A172 (cell line): ENCODE measurements at places on chromosomes 12 and 14. TPM values are rescaled to one million over a fixed set of nuclear protein-coding genes. Genes with fewer than 3 reads are reported as not detected.

The PRPH gene
- 4.6 and 6.9 TPM in 2 replicates for total RNA-seq

The CLEC7A gene
- total RNA-seq: not detected in 2 replicates

The KRT6C gene
- not detected in 2 replicates for total RNA-seq

The KIF26A gene
- 2.4 and 3.0 TPM in 2 replicates for total RNA-seq

The ADAM21 gene
- total RNA-seq: 0.17 and 0.41 TPM in 2 replicates

The IL26 gene
- total RNA-seq: not detected in 2 replicates

The TAS2R9 gene
- total RNA-seq: not detected in 2 replicates

DNA sequence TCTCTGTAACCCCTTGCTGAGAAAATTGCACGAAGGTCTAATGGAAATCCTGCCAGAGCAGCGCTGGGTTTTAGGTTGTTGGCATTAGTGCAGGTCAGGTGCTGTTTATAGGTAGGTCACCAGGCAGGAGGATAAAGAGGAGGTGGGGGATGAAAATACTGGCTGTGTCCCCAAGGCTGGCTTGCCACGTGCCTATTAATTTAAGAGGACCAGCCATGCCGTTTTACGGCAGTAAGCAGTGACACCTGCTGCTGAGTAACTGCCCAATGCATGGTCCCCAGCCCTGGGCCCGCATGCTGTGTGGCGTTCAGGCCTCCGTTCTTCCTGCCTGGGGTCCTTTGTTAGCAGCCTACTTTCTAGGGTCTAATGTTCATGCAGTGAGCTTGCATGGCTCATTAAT is 67.2 kb downstream of the WDR20 start:
- no peak for DNase-seq

DNA sequence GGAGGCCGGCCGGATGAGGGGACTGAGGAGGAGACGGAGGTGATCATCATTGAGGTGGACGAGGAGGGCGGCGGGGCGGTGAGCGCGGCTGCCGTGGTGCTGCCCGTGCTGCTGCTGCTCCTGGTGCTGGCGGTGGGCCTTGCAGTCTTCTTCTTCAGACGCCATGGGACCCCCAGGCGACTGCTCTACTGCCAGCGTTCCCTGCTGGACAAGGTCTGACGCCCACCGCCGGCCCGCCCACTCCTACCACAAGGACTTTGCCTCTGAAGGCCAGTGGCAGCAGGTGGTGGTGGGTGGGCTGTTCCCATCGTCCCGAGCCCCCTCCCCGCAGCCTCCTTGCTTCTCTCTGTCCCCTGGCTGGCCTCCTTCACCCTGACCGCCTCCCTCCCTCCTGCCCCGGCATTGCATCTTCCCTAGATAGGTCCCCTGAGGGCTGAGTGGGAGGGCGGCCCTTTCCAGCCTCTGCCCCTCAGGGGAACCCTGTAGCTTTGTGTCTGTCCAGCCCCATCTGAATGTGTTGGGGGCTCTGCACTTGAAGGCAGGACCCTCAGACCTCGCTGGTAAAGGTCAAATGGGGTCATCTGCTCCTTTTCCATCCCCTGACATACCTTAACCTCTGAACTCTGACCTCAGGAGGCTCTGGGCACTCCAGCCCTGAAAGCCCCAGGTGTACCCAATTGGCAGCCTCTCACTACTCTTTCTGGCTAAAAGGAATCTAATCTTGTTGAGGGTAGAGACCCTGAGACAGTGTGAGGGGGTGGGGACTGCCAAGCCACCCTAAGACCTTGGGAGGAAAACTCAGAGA is 9.6 kb downstream of the MMP14 start:
- DNase-seq: no peak

DNA sequence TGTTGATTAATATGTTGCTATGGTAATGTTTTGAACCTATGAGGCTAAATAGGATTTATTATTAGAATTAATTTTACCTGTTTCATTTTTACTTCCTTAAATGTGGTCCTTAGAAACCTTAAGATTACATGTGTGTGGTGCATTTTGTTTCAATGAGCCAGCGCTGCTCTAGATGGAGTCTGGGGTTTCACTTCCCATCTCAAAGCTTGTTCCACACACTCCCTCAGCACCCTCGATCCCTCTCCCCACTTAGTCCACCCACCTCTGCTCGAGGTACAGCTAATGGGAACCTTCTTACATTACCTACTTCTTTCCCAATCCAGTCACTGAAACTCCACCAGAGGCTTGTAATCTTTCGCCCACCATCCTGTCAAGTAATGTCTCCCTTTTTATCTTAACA is 205.2 kb downstream of the PAX9 start:
- DNase-seq: no peak

DNA sequence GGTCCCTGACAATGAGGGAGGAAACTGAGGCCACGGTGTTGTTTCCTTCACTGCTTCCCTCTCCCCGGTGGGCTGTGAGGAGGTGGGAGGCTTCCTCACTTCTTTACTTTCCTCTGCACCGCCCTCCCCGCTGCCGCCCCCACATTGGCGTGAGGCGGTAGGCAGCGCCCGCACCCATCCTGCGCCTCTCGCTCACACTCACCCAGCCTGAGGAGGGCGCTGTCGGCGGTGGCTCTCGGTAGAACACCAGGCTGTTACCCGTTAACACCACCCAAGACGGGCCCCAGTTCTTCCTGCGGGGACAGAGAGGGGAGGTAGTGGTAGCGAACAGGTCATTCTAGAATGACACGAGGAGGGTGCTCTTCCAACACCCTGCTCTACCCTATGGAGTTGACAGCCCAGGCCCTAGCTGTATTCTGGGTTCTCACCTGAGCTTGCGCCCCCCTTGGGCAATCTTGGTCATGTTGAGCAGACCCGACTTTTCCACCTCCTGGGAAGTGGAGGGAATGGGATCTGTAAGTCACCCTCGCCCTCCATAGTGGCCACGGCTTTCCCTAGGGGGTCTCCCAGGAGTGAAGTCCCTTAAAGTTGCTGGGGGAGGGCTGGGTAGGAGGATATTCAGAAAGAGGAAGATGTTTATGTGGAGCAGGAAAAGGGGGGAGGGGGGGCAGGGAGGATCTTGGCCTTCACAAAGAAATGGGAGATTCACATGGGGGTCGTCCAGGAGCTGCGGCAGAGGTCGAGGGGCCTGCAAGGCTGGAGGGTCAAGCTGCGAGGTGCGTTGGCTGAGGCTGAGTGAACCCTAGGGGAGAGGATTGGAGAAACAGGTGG is 3.3 kb downstream of the ARHGAP9 start:
- no peak for DNase-seq

GRCh38 chr14:54688229-54688628 is 121.3 kb downstream of the SAMD4A start:
- DNase-seq: no peak

GRCh38 chr14:52790011-52790755 is 1.2 kb downstream of the GNPNAT1 start:
- DNase-seq: no peak

DNA sequence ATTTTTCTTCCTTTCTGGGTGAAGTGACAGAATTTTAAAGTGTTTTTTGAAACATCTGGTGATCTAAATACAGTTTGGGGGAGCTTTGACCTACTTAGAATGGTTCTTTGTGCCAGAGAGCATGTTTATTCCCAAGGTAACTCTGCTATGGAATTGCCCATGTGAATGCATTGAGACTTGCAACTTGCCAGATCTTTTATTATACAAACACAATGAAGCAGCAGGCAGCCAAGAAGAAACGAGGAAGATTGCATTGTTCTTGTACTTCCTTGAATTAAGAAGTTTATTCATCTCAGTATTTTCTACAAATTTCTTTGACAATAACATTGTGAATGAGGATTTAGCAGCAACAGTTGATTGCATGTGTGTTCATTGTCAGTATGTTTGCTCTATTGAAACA is 55.5 kb downstream of the FGD4 start:
- DNase-seq: no peak

- no peak for DNase-seq
These were observed 111.1 kb downstream of the SMOC1 start for GRCh38 chr14:69990323-69990722.
